Activated T-helper 2 cell treated with anti-CD3 and anti-CD28 coated beads, Interferon-gamma antibody, Interleukin-2, Interleukin-4, amounts not matched to agents 10 μg/mL and 5 μg/mL and 100 μg/mL, durations not matched to agents 14 hours and 24 hours and 36 hours (primary cell): ENCODE measurements at places on chromosomes 12 and 14.

DNA sequence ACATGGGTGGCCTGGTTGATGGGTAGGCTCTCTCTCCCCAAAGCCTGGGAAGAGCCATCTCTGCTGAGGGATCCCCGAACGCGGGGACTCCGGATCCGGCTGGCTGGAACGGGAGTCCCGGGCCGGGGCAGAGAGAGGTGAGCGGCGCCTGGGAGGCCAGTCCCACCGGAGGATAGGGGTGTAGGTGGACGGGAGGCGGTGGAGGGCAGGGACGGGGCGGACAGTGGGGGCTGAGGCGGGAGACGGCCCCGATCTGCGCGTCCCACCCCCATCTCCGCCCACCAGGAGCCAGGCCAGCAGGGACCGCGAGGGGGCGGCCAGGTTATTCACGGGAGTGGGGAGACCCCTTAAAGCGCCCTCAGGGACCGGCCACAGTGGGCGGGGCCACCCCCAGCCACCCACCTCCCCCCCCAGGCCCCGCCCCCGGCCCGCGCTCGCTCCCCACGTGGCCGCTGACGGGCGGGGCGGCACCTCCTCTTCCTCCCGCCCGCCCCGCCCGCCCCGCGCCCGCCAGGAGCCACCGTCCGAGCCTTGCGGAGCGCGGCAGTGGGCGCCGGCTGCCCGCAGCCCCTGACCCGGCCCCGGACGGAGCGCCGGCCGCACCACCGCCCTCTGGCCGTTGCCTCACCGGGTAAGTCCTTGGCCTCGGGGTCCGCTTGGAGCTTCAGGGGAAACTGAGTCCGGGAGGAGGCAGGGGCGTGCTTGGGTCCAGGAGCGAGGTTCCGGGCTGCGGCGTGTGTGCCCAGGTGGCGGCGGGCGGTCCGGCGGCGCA, at the start of gene INF2:
Gene INF2, plus strand, starts transcription at position 510 of the 772 bp plus-strand sequence. CDS start 11,748 bp downstream, outside the sequence.
- DNase-seq, result peak; percentile 26

- DNase-seq, result no peak
Observed at GRCh38 chr14:33987565-33988080, 36.7 kb upstream of the EGLN3 start.

GRCh38 chr12:130452546-130452945, 114.9 kb downstream of the PIWIL1 start:
- no peak for DNase-seq

GRCh38 chr12:120397824-120398540, 29.0 kb upstream of the MSI1 start:
- no peak for DNase-seq

DNA sequence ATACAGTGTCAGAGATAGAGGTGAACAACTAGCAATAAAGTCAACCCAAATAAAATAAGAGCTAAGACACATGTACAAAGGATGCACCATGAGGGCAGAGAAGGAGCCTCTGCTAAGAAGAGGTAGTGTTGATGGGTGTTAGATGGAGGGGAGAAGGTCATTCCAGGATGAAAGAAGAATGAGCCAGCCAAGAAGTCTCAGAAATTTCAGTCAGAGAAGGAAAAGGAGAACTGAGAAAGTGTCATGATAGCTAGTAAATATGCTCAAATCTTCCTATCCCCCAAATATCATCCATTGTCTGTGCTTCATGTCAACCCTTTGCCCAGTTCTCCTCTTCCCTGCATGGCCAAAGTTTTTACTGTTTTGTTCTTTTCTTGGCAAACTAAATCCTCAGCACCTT, 225.2 kb upstream of the BTG1 start:
- DNase-seq, result no peak

DNA sequence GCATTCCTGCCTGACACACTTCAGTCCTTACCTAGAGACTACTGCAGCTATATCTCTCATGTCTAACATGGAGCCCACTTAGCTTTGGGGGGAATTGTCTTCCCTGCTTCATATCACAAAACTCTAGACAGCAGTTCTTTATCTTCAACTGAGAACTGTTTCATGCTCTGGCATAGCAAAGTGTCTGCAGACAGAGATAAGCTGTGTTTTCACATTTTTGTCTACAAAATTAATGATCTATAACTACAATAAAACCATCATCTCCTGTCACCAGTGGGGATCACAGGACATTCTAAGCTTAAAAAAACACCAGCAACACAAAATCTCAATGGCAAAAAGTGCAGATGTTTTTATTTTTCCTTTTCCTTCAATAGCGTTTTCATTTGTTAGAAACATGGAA, 137.1 kb upstream of the VRK1 start:
- no peak for DNase-seq

- DNase-seq, result no peak
Observed at GRCh38 chr14:103705118-103705503, 10.1 kb downstream of the XRCC3 start.

- DNase-seq, result no peak
Observed at GRCh38 chr12:48004053-48004941, at the start of gene COL2A1. Gene COL2A1 (minus strand): TSS chr12:48004476. CDS start chr12:48004321, 155 bp downstream.

DNA sequence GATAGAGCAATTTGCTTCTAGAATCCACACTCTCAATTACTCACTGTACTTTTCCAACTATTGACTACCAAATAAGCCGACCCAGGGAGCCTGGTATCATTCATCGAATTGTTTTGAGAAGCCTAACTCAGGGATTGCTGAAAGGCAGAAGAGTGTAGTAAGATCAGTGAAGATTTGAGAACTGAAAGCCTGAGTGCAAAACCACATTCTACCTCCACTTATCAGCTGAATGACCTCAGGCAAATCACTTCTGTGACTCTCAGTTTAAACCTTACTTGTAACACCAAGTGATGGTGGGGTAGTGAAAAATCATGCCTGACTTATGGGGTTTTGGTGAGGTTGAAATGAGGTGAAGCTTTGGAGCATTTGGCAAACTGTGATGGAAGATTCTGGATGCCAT, 126.1 kb upstream of the MAX start:
- no peak for DNase-seq

DNA sequence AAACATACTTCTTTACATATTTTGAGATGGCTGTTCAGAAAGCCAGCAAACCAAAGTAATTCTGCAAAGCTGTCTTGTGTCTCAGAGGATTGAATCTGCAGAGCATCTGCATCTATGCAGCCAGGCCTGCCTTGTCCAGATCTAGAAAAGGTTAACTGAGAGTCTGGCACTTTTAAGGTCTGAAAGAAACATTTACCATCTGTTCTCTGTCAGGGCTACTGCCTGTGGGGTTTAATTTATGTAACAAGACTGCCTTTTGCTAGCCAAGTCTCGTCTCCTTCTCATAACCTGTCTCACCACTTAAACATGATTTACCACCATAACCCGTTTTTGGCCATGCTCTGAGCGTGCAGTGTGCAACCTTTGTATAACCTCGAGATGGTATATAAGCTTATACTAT, 194.2 kb downstream of the SYT10 start:
- no peak for DNase-seq

- DNase-seq, result no peak
Observed at GRCh38 chr12:109724321-109724892, 10.8 kb downstream of the FAM222A start.

DNA sequence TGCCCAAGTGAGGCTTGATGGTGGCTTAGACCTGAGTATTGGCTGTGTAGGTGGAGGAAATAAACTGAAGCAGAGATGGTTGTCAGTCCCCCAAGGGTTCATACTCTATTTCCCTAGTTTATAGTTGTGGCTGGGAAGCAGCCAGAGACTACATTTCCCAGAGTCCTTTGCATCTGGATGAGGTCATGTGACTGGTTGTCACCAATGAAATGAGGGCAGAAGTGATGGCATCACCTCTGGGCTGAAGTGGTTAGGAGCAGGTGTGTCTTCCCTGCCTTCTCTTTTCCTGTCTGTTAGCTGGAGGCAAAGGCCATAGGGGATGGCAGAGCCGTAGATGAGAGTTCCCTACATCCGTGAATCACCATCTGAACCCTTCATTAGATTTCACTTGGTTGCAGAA, 16.3 kb upstream of the NOS1 start:
- no peak for DNase-seq

- peak; percentile 49 for DNase-seq
Observed at GRCh38 chr12:7219599-7220243, 30.2 kb downstream of the PEX5 start.
